Stimulated activated CD8-positive, alpha-beta memory T cell treated with anti-CD3 and anti-CD28 coated beads, Interleukin-4, amount 100 ng/mL, for 4 hours (primary cell): ENCODE measurements at places on chromosomes 7 and 10.

- no peak for DNase-seq
Measured at GRCh38 chr7:29483219-29484104, 80.2 kb upstream of the PRR15 start.

DNA sequence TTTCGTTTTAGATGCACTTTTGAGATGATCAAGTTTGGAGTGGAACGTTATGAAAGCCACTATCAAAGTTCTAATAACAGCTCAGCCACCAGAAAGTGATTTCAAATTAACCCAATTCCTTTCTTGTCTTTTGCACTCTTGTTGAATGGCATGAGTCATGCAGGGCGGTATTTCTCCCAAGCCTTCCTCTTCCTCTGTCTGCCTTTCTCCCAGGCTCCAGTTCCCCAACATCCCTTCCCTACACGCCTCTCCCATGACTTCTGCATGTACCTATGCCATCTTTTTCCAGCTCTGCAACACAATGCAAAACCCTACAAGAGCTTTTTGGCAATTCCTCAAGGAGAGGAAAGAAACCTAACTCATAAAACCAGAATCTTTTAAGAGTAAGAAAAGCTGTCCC is 21.8 kb upstream of the NPS start:
- no peak for DNase-seq

DNA sequence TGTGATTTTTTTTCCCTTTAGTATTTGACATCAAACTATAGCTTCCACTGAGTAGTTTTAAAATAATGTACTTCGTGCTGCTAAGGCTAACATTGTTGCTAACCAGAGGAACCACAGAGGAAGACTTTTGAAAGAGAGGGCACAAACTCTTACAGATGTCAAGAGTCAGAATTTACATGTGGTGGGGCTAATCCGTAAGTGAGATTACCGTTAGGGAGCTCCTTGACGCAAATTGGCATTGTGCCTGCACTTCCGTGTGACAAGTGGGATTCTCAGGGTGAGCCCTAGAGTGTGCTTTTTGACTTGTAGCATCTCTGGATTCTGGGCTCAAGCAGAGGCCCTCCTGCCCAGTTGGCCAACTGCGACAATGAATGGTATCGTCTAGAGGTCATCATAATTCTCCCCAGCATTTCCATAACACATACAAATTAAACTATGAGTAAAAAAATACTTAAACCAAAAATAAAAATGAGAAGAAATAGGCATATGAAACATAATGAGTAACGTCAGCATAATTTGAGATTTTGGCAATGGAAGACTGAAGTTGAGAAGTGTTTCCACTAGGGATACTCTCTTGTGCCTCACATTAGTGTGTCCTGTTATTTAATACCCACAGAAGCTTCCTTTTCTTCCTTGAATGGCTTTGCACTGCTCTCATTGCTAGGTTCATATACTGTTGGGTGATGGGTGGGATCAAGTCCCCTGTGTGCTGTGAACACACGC is 164.0 kb downstream of the SDK1 start:
- DNase-seq, result no peak

DNA sequence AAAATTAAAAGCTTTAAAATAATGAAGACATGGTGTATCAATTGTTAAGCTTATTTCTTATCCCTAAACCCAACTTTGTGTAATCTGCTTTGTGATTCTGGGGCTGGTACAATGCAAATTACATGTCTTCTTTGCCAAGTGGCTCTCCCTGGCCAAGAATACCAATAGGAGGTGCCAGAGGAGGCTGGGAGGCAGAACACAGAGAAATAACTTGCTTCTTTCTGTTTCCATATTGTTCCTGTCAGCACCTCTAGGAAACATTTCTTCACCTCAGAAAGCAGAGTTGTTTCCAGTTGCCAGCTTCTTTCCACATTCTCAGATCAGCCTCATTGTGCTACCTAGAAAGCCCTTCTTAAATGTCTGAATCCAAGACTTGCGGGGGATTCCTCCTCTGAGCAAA is 174.4 kb downstream of the MDFIC start:
- no peak for DNase-seq

GRCh38 chr7:41275255-41275654 is 427.6 kb downstream of the INHBA start:
- DNase-seq, result no peak

DNA sequence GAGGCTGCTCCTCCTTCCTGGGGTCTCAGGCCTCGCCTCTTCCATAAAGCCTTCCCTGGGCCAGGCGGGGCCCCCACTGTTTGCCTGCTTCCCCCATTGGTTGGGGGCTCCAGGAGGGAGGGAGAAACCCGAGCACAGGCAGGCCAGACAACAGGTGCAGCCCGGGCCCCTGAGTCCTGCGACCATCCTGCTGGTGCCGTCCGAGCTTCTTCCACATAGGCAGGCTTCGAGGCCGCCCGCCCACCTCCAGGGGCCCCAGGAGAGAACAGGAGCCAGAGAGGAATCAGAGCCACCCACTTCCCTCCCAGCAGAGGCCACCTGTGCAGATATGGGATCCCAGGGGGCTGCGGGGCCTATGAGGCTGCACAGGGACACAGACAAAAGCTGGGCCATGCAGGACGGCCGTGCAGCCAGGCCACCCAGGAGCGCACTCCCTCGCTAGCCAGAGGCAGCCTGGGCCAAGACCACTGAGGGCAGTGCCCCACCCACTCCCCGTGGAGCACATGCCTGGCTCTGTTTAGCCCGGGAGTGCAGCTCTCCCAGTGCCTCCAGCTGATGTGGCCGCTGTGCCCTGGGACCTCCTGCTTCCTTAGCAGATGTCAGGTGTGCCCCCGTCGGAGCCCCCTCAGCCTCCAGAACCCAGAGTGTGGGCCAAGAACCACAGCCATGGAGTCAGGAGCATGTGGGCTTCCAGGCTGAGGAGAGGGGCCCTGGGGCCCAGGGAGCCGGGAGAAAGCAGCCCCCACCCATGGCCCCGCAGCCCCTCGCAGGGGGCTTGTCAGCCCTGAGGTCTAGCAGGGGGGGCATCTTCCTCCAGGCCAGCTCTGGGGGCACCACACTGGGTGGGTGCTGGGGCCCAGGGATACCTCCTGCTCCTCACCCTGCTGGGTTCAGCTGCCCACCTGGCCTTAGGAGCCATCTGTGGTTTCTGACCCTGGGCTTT is 59.9 kb upstream of the INPP5A start:
- no peak for DNase-seq

- no peak for DNase-seq
Measured at GRCh38 chr10:99411546-99411945, 18.9 kb downstream of the GOT1 start.
